ENCODE measurements at places on chromosomes 12 and 14.

DNA sequence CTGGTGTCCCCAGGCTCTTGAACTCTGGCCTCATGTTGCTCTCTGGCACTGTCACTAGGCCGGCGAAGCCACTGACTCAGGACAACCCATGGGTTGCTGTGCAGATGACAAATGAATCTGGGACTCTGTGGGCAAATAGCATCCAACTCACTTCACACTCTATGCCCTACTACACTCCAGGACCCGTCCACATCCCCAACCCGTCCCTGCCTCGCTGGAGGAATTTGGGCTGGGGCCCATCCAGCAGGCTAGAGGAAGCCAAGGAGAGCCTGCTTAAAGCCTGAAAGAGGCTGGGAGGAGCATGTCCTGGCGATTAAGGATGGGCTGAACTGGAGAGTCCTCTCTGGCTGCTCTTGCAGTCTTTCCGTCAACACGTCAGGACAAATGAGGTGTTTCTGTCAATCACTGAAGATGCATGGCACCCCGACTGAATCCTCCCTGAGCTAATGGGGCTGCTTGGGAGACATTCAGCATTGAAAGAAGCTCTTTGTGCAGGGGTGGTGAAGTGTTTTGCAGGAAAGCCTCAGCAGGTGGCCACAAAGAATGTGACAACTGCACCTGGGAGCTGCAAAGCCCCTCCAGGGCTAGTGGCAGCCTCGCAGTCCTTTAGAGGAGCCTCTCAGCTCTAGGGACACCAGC lies 71.7 kb downstream of the ANO2 start:
- DNase-seq: no peak

DNA sequence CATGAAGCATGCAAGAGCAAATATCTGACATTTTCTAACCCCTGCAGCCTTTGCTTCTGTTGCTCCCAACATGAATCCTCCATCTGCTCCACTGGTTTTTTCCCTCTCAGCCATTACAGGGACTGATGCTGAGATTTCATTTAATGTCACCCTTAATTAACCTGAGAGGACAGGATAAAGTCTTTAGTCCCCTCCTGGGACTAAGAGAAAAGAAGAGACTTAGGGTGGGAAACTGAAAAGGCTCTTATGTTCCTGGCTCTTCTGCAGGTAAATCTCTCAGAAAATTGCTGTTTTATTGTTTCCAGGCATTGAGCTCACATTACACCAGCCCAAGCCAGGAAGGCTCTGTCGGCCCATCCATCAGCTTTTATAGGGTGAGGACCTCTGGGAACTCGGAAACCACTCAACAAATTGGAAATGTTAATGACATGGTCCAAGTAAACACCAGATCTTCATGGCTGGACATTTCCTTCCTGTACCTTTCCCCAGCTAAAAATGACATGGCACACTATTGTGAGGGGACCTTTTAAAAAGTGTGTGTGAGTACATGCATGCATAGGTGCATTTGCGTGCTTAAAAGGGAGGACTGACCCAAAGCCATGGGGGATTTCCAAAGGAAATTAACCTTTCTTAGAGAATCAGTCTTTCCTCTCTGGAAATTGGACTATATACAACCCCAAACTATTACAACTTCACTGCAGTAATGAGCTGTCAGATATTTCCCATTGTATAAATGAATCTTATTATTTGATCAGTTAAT lies 408.1 kb upstream of the TMTC1 start:
- no peak for DNase-seq

- DNase-seq: no peak
Observed at GRCh38 chr14:37399517-37399916, 195.5 kb downstream of the FOXA1 start.

DNA sequence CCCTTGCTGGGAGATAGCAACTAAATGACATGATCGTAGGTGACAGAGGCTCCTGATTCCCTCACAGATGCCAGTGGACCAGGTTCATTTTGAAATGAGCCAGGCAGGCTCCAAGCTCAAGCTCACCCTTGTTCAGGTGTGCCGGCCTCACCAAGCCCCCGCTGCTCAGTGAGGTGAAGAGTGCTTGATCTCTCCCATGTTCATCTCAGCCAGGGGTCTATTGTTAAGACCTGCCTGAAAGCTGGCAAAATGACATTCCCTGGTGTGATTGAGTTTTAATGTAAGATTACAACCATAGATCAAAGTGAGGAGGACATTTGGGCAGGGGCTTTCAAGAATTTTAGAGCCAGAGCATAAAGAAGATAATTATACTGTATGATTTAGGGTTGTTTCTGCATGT lies 497.9 kb downstream of the EGLN3 start:
- no peak for DNase-seq

DNA sequence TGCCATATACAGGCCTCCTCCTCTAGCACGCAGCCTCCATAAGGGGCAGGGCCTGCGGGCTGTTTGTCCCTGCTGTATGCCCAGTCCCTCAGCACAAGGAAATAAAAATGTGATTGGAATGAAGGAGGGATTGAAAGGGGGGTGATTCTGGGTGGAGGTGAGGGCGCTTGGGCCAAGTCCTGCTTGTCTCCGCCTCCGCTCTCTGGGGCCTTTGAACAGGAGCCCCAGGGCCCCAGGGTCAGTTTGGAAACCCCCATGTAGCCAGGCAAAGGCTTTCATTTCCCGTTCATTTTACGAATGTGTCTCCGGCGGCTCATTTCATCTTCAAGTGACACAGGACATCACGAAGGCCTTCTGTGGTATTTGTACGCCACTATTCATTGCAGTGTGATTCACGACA lies 4.5 kb upstream of the CACNA2D4 start:
- no peak for DNase-seq

DNA sequence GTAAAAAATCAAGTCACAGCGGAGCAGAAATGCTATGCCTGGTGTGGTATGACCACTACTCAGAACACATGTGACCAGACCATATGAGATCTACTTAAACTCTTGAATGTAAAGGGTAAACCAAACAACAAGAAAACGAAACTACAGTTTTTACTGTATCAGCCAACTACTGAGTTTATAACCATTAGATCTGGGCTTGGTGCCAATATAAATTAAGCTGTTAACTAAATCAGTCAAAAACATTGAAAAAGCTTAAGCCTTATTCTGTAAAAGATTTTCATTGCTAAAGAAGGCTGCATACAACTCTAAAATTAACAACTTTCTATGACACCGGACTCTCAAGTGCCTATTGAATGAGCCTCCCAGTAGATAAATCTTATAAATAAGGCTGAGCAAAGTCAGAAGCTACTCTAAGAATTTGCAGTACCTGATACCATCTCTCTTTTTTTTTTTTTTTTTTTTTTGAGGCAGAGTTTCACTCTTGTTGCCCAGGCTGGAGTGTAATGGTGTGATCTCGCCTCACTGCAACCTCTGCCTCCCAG lies 35.4 kb downstream of the SPTLC2 start:
- no peak for DNase-seq

GRCh38 chr12:31518680-31519227 lies 72.2 kb downstream of the DENND5B start:
- DNase-seq: no peak

- DNase-seq: no peak
Observed at GRCh38 chr14:104881369-104881979, 16.4 kb downstream of the CEP170B start.

DNA sequence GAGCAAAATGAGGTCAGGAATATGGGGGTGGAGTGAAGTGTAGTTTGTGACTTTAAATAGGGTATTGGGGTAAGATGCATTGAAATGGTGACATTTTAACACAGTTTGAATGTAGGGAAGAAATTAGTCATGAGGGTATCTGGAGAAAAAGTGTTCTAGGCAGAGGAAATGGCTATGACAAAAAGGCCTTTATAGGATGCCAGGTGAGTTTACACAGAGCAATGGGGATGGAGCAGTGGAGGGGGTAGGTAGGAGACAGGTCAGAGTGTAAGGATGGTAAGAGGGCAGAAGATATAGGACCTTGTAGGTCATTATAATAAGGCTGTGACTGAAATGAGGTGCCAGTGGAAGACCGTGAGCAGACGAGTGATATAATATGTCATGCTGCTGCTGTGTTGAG lies 30.4 kb downstream of the HEATR5A start:
- DNase-seq: no peak

DNA sequence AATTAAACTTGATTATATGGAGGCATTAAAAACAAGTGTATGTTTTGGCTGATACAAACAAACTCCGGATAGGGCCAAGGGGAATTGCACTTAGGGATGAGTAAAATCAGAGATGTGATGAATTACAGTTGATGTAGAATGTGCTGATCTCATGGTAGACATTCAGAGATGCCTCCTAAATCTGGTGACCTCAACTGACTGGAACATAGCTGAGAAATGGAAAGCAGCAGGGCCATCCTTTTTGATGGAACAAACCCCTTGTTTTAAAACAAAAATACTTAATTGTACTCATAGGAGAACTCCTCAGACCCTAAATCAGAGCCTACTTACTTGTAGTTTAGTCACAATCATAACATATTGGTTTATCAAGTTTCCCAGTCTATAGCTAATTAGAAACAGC lies 122.8 kb downstream of the C12orf75 start:
- DNase-seq: no peak

GRCh38 chr14:104440297-104440956 lies 139.1 kb upstream of the C14orf180 start:
- no peak for DNase-seq

DNA sequence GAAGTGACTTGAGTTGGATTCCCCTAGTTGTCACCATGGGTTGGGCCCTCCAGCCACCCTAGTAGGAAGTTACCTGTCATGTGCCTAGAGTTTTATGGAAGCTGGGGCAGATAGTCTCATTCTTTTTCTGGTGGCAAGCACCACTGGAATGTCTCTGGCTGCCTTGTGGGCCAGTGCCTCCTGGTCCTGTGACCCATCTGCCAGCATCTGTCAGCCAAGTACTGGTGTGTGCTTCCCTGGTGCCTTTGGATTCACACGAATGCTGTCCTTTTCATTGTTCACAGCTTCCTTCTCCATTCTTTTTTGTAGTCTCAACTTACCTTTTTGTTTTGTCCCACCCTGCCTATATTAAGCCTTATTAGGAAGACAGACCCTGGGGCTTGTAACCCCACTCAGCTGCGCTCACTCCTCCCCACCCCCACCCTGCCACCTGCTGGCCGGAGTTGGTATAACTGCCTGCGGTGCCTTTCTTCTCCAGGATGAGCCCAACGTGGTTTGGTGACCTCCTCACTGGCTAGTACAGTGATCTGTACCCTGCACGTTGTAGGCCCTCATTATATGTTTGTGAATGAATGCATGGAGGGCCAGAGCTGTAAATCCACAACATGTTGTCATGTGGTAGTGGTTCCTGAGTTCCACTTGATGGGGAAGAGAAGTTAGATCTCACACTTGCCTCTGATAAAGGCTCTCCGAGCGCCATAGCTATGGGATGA lies 125.7 kb downstream of the TSPAN9 start:
- peak; percentile 50 for DNase-seq

DNA sequence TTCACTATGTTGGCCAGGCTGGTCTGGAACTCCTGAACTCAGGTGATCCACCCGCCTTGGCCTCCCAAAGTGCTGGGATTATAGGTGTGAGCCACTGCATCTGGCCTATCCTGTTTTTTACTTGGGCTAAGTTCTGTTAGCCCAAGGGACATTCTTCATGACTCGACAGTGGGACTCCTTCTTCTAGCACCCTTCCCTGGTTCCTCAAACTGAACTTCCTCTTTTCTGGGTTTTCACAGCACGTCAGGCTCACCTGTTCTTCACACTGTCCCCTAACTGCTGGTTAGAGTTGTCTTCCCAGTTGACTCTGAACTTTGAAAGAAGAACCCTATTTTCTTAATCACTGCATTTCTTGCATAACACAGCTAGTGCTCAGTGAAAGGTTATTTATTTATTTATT lies 22.5 kb downstream of the CABP1 start:
- DNase-seq: no peak

- DNase-seq: no peak
Observed at GRCh38 chr14:21215130-21215878, 53.9 kb downstream of the HNRNPC start.

GRCh38 chr12:114692186-114693058 lies 8.4 kb upstream of the TBX3 start:
- no peak for DNase-seq

GRCh38 chr12:124453419-124454351 lies 113.7 kb downstream of the NCOR2 start:
- DNase-seq: peak; percentile 90

- DNase-seq: no peak
Observed at GRCh38 chr14:105329411-105330150, 15.0 kb downstream of the PACS2 start.

DNA sequence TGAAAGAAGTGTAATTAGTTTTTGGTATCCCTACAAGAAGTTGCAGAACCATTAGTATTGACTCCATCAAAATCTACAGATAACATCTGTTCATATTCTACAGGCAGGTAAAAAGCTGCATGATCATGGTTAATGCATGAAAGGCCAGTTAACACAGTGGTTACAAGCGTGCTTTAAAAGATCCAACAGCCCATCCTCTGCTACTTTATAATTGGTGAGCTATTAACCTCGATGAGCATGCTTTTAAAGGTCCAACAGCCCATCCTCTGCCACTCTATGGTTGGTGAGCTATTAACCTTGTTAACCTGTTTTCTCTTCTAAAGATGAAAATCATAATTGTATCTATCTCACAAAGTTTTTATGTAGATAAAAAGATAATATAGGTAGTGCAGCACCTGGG lies 289.3 kb downstream of the DUSP6 start:
- DNase-seq: no peak

GRCh38 chr14:41521891-41522290 lies 84.8 kb upstream of the LRFN5 start:
- DNase-seq: no peak

- no peak for DNase-seq
Observed at GRCh38 chr12:49809381-49809905, 18.8 kb downstream of the NCKAP5L start.

DNA sequence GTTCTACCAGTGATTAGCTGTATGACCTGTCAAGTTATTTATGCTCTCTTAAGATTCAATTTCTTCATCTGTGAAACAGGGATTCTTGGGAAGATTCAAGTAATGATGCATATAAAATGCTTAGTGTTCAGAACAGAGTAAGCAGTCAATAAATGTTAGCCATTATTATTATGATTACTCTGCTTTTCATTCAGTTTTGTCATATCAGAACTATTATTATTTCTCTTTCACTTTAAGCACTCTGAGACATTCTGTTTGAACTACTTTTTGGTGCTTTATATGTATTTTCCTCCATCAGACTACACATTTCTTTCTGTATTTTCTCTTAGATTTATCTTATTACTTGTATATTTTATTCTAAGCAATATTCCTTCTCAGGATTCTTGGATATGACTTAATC lies 81.2 kb downstream of the CFAP54 start:
- DNase-seq: no peak

DNA sequence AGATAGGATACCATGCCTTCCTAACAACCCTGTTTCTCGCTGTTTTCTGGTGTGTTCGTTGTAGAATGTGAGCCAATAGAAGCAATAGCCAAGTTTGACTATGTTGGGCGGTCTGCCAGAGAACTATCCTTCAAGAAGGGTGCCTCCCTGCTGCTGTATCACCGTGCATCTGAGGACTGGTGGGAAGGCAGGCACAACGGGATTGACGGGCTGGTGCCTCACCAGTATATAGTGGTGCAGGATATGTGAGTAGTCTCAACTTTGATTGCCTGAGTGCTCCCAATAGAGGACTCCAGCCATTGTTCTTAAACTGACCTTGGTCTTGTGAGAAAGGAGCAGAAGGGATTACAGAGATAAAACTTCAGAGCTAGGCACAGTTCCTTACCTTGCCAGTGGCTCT lies 96.2 kb downstream of the KICS2 start:
- no peak for DNase-seq

GRCh38 chr14:54691525-54692283 lies 124.8 kb downstream of the SAMD4A start:
- DNase-seq: peak; percentile 60

- DNase-seq: no peak
Observed at GRCh38 chr12:49041881-49042484, 18.6 kb downstream of the KMT2D start.

GRCh38 chr14:58129208-58129607 lies 22.8 kb downstream of the ARMH4 start:
- DNase-seq: no peak

Measured in CD4-positive, alpha-beta T cell treated with Interleukin-6 for 4 hours (primary cell).